ENCODE measurements at places on chromosomes 4 and X. TPM values are rescaled to one million over a fixed set of nuclear protein-coding genes. Genes with fewer than 3 reads are reported as not detected.
A peak's percentile ranks its signal among the peaks of the same experiment; 100 is the strongest.

- no peak overlapping the region for H3K4me3 ChIP-seq
- no peaks in the 10 kb centered on the region for H3K27me3 ChIP-seq
- peaks cover 3% of the 10 kb centered on the region for H3K36me3 ChIP-seq
- H3K27ac ChIP-seq, result no peak overlapping the region
Measured at GRCh38 chr4:39331191-39331590, 35.0 kb downstream of the RFC1 start.

DNA sequence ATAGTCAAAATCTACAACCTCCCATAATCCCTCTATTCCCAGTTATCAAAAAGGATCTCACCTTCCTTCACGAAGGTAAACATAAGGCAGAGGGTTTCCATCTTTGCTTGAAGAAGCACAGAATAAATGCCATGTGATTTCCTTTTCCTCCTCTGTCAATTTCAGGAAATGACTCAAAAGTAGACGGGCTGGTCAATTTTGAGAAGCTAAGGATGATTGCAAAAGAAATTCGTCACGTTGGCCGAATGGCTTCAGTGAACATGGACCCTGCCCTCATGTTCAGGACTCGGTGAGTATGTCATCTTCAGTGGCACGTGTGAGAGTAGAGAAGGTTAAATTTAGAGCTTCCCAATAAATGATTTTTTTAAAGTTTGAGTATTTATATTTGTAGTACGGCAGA is 240.2 kb downstream of the RAPGEF2 start:
- H3K4me1 ChIP-seq, result no peaks in the 10 kb centered on the region
- no peak for DNase-seq
- no peak overlapping the region for H3K4me3 ChIP-seq
- no peak overlapping the region for H3K27ac ChIP-seq
- H3K36me3 ChIP-seq, result peaks cover 55% of the 10 kb centered on the region

DNA sequence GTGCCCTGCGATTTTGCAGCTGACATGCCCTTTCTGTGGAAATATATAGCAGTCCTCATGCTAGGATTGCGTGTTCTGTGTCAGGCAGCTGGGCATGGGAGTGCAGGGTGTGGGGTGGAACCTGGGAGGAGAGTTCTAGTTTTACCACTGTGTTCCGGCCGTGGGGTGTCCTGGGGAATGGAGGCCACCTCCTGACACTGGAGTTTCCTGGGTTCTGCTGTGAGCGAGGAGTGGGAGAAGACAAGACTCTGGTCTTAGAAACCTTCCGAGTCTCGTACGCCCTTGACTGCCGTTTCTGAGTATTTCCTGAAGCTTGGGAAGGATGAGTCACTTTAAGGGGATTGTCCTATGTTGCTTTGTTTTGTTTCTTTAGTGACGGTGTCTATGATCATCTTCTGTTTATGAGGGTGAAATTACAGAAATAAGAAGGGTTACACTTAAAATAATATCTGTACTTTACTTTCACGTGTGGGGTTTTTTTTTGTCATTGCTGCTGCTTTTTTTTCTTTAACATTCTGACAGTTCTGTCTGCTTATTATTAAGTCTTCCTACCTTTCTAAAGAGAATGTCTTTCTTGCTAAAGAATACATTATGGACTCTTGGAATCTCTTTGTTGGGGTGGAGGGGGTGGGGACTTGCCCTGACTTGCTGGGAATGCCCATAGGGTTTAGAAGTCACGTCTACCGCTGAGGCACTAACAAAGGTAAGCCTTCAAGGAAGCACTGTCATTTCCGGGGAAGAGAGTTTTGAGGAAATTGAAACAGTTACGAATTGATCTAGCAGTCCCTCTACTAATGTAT is 19.1 kb downstream of the CD99 start:
- H3K4me1 ChIP-seq, result peaks cover 18% of the 10 kb centered on the region
- H3K27ac ChIP-seq, result peak overlapping the region; percentile 71
- no peaks in the 10 kb centered on the region for H3K27me3 ChIP-seq
- peaks cover 25% of the 10 kb centered on the region for H3K36me3 ChIP-seq
- no peak overlapping the region for H3K4me3 ChIP-seq
- DNase-seq, result peak; percentile 73

GRCh38 chr4:38176165-38176564 is 216.0 kb downstream of the PTTG2 start:
- H3K4me3 ChIP-seq, result no peak overlapping the region
- H3K4me1 ChIP-seq, result peaks cover 8% of the 10 kb centered on the region
- H3K27ac ChIP-seq, result no peak overlapping the region
- no peak for DNase-seq
- no peaks in the 10 kb centered on the region for H3K27me3 ChIP-seq

- DNase-seq, result no peak
- no peak overlapping the region for H3K4me3 ChIP-seq
- H3K36me3 ChIP-seq, result no peaks in the 10 kb centered on the region
- H3K27me3 ChIP-seq, result no peaks in the 10 kb centered on the region
- H3K4me1 ChIP-seq, result peaks cover 6% of the 10 kb centered on the region
Measured at GRCh38 chr4:99710020-99710419, 52.4 kb upstream of the C4orf54 start.

DNA sequence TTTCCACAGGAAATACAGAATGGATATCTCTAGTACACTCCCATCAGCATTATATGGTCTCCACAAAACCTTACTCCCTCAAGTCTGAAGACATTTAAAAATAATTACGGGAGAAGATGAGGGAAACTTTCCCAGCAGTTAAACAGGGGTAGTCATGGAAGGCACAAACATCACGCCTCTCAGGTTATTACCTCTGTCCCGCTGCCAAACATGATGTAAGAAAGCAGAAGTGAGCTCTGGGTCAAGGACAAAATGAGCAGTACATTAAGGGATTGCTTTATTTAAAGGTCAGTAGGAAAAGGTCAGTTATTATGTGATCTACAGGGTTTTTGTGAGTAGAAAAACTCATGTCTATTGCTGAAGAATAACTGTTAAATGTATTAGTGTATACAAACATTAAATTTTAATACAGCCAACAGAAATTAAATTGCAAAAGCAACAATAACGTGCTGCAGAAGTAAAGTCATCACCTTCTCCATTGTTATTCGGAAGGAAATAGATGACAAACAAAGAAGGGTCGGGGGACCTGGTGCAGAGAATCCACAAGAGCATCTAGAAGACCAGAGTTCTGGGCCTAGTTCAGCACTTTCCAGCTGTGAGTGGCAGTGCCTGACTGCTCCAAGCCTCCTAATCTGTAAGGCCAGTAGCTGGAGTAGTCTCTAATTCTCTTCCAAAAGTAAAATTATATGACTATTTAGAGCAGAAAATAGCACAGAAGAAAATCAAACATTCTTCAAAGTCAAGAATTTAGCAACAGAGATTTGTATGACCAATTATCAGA is 171.2 kb downstream of the PPP3CA start:
- no peak overlapping the region for H3K4me3 ChIP-seq
- H3K27me3 ChIP-seq, result no peaks in the 10 kb centered on the region
- H3K27ac ChIP-seq, result no peak overlapping the region
- no peak for DNase-seq
- H3K36me3 ChIP-seq, result no peaks in the 10 kb centered on the region
- no peaks in the 10 kb centered on the region for H3K4me1 ChIP-seq

DNA sequence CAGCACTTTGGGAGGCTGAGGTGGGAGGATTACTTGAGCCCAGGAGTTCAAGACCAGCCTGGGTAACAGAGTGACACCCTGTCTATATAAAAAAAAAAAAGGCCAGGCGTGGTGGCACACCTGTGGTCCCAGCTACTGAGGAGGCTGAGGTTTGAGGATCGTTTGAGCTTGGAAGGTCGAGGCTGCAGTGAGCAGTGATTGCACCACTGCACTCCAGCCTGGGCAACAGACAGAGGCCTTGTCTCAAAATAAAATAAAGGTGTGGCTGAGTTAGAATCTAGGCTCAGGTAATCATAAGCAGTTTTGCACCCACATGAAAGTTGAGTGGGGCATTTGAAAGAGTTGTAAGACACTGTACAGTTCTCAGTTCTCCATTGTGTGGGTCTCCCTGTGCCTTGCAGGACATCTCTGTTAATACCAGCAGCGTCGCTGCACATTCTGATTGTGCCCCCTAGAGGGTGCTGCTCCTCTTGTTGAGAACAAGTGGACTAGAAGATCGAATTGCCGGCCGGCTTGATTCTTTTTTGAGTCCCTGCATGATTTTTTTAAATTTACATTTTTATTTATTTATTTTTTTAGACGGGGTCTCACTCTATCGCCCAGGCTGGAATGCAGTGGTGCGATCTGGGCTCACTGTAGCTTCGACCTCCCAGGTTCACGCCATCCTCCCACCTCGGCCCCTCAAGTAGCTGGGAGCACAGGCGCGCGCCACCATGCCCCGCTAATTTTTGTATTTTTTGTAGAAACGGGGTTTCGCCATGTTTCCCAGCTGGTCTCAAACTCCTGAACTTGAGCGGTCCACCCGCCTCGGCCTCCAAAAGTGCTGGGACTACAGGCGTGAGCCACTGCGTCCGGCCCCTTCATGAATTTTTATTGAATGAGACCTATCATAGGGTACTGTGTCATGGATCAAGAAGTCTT is 73.6 kb upstream of the RBMX start:
- H3K36me3 ChIP-seq, result no peaks in the 10 kb centered on the region
- H3K4me1 ChIP-seq, result no peaks in the 10 kb centered on the region
- no peak overlapping the region for H3K27ac ChIP-seq
- no peaks in the 10 kb centered on the region for H3K27me3 ChIP-seq

Gene MED14
- 69.1 TPM for polyA plus RNA-seq

Gene CNKSR2
- 1.3 TPM for polyA plus RNA-seq

Gene GPAT3
- polyA plus RNA-seq, result 17.0 TPM
